Stimulated activated CD8-positive, alpha-beta memory T cell treated with anti-CD3 and anti-CD28 coated beads, Interleukin-7, amount 100 ng/mL, for 24 hours (primary cell): ENCODE measurements at places on chromosomes 1 and 21.

DNA sequence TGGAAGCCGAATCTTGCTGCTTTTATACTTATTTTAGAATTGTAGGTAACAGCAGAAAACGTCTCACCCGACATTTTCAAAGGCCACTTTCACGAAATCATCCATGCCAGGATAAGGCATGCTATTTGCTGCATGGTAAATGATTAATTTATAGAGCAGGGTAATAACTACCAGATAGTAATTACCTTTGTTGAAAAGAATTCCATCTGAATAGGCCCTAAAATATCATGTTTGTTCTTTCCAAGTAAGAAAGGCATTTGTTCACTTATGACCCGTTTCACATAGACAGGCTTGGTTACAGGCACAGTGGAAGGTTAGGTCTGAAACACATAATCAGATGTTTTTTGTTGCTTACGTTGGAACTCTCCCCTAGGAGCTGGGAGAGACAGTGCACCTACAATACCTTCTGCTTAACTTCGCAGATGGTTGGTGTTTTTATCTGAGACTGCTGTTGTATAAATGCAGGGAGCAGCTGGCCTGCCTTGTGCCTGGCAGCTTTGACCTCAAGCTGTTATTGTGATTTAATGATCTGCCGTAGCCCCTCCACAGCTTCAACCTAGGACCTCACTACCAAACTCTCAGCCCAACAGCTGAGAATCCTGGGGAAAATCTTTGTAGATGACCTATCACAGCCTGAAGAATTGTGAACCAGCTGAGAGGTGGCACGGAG is 1.6 kb downstream of the SLC44A3 start:
- DNase-seq: no peak

DNA sequence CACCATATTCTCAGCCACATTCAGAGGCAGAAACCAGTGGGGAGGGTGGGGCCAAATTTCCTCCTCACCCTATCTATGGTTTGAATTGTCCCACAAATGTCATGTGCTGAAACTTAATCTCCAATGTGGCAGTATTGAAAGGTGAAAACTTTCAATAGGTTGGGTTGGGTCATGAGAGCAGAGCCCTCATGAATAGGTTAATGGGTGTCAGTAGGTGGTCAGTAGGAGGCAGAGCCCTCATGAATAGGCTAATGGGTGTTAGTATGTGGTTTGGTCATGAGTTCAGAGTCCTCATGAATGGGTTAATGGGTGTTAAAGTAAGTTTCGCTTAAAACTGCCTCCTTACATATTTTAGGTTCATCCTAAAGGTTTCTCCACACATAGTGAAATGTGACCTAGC is 170.0 kb downstream of the FCRL5 start:
- no peak for DNase-seq

- DNase-seq: no peak
Measured at GRCh38 chr1:46675549-46676314, 4.1 kb downstream of the TEX38 start.

DNA sequence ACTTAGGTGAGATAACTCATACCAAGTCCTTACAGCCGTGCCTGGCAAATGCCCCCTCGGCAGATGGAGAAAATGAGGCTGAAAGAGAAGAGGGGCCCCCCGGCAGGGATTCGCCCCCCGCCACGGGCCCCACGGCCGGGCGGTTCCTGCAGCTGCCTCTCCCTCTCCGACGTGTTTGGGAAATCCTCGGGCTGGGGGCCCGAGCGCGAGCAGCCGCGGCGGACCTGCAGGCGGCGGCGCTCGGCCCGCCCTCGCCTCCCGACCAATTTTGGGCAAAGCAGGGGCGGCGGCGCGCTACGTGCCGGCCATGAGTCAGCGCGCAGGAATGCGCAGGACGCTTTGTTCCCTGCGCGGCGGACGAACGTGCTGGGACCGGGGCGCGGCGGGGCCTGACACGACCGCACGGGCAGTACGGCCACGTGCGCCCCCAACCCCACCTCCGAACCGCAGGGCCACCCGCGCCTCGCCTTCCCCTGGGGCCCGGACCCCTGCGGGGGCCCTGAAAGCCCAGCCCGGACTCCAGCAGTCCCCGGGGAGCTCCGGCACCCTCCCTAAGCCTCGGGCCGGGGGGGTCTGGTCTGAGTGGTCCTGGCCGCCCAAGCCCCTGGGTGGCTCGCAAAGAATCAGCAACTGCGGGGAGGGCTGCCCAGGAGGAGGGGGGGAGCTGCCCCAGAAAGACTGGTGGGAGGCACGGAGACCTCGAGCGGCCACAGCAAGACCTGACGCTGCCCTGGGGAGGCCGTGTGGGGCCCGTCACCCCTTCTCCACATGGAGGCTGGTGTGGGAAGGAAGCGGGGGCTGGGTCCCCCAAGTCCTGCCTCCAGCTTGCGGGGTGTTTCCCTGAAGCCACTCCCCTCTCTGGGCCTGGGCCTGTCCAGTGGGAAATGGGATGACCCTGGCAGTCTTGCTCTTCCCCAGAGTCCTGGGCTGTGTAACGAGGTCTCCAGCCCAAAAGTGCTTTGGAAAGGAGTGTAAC is 11.9 kb upstream of the EDN2 start:
- peak; percentile 4 for DNase-seq

- DNase-seq: no peak
Measured at GRCh38 chr1:223393275-223394214, at the start of gene CCDC185. TSS of gene CCDC185 (plus strand) at chr1:223393415. CDS start at chr1:223393476, 61 bp downstream.

DNA sequence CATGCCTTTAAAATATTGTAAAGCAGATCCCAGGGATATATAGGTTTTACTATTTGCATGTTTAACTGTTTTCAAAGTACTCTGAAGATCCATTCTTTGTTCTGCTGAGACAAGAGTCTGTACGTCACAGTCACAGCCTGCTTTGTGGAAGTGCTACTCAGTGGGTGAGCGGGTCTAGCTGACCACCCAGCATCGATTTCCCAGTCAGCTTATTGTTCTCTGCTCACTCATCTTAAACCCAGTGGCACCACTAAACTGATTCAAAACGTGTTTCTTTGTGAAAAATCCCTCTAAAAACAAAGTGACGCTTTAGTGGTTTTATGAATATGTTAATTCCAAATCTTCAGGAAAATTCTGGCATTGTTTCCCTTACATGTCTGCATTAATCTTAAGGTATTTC is 12.4 kb downstream of the PLPP3 start:
- DNase-seq: no peak

DNA sequence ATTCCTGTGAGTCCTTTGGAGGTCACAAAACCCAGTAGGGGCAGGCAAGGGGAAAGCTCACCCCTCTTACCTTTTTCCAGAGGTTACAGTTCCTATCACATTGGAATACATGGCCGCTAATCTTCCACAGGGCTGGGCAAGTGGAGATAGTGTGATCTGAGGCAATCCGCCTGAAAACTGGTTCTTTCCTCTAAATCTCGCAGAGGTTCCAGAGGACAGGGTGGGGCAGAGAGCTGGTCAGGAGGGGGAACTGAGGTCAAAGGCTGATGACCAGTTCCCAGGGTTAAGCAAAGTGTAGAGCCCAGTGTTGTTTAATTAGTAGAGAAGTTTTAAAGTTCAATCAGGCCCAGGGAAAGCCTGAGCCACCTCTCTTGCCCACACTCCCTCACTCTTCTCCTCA is at the start of gene SERPINC1:
SERPINC1 (minus strand) TSS at position 179 of the 400 bp plus-strand sequence; CDS start at position 111, 68 bp downstream.
- no peak for DNase-seq

DNA sequence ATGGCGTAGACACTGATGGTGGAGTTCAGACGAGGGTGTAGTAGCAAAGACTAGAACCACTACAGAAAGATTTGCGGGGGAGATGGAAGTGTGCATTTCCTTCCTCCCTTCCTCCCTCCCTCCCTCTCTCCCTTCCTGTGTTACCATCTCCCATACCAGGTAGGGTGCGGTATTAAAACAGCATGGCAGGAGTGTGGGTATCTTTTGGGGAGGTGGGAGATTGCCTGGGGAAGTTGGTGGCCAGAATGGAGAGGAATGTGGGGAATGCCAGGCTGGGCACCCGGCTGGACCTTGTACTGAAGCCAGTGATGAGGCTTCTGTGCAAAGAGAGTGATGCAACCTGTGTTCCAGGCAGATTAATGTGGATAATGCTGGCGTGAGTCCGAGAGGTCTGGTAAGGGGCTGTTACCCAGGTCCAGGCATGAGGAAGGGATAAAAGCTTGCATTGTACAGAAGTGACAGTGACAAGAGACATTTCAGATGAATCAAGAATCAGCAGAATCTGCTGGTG is 30.3 kb upstream of the PPP2R5A start:
- no peak for DNase-seq

GRCh38 chr1:77594366-77595112 is 87.9 kb downstream of the ZZZ3 start:
- no peak for DNase-seq

DNA sequence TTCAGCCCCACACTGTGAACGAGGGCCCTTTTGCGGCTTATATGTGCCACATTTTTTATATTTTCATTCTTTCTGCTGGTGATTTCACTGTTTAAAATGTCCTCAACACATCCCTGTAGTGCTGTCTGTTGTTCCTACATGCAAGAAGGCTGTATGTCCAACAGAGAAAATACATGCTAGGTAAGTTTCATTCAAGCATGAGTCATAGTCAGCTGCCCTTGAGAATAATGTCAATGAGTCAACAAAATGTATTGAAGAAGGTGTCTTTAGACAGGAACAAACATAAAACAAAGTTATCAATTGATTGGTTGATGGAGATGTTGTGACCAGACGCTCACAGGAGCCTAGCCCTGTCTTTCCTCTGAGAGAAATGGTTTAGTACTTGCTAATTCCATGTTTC is 553.4 kb downstream of the PLPP3 start:
- no peak for DNase-seq

DNA sequence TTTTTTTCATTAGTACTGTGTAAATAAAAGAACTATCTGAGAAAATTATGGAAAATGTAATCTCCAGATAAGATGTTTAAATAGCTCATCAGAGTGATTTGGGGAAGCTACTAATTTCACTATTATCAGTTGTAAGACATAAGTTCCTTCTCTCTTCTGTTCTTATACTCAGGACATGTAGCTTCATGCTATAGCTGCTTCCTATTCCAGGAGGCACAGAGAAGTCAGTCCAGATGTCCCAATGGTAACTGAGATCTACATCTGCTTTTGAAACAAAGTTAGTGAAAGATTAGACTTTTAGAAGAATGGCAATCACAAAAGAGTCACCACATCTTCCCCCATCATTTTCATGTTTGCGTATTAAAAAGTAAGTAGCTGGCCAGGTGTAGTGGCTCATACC is 5.6 kb downstream of the MAP3K21 start:
- no peak for DNase-seq

DNA sequence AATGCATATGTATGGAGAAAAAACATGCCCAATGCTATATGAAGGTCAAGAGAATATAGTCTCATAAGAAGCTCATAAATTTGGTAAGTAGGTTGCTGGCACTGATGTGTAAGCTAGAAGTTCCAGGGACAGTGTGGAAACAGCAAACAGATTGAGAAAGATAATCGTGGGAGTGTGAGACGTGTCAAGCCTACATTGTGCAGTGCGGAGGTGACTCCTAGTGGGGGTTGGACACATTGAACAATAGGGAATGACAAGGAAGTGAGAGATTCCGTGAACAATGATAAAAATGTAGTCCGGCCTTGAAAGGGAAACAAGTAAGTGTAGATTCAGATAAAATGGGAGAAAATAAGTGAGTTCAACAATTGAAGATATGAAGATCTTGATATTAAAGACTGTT is 788.4 kb upstream of the PRMT6 start:
- no peak for DNase-seq

DNA sequence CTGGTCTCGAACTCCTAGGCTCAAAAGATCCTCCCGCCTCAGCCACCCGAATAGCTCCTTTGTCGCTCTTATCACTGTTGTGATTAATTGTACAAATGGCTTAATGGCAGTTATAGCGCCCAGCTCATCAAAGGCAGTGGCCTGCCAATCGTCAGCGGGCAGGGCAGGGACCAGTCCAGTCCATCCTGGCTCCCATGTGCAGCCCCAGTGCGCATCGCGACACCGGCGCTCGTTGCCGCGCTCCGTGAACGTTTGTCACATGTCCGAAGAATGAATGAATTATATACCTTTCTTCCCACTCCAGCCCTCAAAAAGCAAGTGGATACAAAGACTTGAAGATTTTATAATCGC is 18.4 kb downstream of the MTX1 start:
- peak; percentile 20 for DNase-seq

DNA sequence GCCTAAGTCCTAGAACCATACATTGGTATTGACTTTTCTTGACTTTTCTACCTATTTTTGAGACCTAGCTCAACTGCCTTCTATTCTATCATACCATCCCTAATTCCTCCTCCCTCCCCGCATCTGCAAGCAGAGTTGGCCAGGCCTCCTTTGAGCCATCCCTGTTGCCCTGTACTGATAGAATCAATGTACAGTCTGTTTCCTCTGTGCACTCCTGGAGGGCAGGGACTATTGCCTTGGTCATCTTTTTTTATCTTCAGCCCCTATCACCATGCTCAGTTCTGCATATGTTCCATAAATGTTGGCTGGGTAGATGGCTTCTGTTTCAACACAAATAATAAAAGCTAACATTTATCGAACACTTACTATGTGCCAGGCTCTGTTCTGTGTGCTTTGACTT is 4.0 kb upstream of the RGS16 start:
- DNase-seq: no peak
